ENCODE measurements at places on chromosomes 5 and 9.
A peak's percentile ranks its signal among the peaks of the same experiment; 100 is the strongest.

DNA sequence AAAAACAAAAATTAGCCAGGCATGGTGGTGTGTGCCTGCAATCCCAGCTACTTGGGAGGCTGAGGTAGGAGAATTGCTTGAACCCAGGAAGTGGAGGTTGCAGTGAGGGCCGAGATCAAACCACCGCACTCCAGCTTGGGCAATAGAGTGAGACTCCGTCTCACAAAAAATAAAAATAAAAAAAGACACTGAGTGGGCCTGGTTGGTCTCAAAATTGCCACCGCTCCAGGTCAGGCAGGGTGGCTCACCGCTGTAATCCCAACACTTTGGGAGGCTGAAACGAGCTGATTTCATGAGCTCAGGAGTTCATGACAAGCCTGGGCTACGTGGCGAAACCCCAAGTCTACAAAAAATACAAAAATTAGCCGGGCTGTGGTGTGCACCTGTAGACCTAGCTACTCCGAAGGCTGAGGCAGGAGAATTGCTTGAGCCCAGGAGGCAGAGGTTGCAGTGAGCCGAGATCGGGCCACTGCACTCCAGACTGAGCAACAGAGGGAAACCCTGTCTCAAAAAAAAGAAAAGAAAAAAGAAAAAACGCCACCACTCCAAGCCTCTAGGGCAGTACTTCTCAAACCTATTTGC, 1.8 kb downstream of the STK10 start:
- no peak for DNase-seq

DNA sequence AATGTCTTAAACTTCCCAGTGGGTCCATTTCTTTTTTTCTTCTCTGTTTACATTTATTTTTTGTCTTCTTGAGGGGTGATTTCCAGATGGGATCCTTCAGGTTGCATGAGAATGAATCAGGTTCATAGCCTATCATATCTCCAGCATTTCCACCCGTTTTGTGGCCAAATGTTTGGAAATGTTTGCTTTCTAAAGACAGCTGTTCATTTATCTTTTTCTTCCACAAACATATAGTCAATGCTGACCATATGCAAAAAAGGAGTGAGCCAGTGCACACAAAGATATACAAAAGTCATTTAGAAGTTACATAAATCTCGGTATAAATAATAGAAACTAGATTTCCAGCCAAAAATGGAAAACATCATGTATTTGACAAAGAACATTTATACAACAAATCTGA, 71.6 kb upstream of the STC2 start:
- DNase-seq, result no peak

GRCh38 chr5:8538821-8539220, 669.9 kb downstream of the MTRR start:
- no peak for DNase-seq

DNA sequence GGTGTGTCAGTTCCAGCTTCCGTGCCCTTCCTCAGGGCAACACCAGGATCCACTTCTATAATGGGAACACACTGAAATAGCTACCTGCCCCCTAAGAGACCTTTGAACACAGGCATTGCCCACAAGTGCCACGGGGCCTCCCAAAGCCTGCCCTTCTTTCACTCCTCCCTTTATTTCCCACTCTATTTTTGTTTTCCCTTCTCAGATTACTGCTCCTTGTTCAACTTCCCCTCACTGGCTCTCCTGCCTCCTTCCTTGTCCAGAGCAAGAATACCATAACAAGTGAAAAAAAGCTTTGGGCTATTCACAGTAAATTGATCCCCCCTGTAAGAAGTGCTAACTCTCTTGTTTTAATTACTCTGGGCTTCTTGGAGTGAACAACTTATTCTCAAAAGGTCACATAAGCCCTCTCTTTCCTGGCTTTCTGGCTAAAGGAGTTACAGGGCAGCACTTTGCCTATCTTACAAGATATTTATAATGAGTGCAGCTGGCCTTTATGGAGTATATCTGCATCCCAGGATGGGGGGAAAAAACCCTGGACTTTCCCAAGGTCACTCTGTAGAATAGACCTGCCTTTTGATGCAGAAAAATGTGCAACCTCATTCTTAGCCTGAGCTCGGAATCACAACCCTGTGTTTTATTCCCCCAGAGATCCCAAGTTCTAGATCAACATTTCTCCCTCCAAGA, 11.3 kb downstream of the CTXN3 start:
- DNase-seq, result no peak

- peak; percentile 13 for DNase-seq
These were observed 460.7 kb upstream of the MEF2C start for GRCh38 chr5:89343666-89344065.

DNA sequence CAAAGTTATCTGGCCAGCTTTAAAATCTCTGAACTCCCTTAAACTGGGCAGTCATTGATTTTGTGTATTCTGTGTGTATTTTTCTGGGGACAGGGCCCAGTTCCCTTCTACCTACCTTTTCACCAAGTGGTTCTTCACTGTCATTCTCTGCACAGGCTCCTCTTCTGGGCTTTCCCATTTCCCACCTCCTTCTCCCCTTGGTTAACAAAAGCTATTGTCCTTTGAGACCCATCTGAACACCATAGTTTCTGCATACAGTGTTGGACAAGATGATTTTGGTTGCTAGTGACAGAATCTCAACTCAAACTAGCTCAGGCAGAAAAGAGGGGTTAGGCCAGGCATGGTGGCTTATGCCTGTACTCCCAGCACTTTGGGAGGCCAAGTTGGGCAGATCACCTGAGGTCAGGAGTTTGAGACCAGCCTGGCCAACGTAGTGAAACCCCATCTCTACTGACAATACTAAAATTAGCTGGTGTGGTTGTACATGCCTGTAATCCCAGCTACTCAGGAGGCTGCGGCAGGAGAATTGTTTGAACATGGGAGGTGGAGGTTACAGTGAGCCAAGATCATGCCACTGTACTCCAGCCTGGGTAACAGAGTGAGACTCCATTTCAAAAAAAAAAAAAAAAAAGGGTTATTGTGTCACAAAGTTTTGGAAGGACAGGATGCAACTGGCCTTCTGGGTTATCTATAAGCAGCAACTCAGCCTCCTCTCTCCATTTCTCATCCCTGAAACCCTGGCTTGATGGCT, 31.0 kb upstream of the ANKRD34B start:
- no peak for DNase-seq

- no peak for DNase-seq
These were observed 75.5 kb downstream of the GPBP1 start for GRCh38 chr5:57249265-57249874.

DNA sequence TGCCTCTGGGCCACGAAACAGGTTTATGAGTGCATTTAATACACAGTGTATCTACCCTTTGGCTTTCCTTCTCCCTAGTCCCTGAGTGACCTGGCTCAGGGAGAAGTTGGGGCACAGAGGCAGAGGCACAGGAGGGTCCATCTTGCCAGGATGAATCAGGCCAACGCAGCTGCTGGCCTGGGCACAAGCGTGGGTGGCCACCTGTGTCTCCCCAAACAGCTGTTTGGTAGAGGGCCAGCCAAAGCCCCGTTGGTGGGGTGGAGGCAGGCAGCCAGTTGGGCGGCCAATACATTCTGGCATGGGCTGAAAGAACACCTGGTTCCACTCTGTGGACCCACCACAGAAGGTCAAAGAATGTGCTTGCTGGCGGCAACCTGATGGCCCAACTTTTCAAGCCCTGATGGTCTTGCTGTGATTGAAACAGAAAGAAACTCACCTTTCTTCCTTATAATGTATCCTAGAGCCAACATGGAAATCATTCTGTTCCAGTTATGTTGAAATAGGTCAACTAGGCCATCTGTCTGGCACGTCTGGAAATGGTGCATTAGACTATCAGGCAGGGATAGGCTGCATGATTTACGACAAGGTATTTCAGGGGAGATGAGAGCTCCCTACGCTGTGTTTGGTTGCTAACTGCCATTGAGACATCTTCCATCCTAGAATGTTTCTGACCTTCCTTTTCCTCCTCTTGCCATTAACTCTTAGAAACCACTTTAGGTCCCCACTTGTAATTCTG, 337.4 kb downstream of the ADAMTS6 start:
- DNase-seq, result no peak

GRCh38 chr9:77063645-77064285, 44.3 kb downstream of the FOXB2 start:
- no peak for DNase-seq

DNA sequence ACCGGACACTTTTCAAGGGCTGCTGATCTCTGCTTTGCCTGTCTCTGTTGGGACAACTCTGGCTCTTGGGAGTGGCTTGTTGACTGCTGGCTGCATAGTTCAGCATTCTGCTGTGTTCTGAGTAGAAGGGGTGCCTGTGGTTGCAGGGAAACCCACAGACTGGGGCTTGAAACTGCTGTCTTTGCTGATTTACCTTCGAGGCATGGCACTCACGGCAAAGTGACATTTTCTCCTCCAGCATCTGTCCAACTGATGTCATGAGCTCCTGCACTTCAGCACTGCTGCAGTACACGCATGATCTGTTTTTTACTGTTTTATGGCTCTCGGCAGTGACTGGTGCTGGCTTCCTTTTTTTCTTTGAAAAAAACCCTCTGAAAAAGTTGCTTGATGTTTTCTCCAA, 69.2 kb downstream of the SPATA31D1 start:
- no peak for DNase-seq

DNA sequence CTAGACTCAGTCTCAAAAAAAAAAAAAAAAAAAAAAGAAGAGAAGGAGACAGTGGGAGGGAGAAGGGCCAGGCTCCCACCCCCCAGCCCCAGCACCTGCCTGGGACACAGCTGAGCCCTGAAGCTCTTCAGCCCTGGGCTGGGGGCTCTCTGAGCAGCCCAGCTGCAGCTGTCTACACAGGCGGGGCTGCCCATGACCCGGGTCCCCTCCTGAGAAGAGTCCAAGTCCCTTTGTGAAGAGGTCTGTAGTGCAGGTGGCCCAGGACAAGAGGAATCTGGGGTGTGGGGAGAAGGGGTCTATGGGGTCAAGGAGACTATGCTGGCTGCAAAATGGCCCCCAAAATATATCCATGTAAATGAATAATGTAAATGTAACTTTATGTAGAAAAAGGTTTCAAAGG, 6.7 kb upstream of the LCN2 start:
- DNase-seq, result no peak

GRCh38 chr5:35657877-35658276, 40.2 kb downstream of the SPEF2 start:
- no peak for DNase-seq

DNA sequence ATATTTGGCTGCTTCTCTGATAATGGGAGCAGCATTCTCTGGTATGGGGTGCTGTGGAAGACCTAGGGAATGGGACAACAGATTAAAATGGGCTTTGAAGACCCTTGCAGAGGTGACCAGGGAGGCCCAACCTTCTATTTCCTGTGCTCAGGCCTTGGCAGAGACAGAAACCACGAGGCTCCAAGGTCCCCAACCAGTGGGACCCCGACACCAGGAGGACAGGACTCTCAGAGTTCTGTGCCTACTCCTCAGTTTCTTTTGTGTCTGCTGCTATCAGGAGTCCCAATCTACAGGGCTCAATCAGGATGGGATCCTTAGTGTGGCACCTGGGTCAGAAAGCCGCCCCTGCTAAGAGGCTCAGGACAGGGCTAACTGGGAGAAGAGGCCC, 29.3 kb downstream of the CSF2 start:
- no peak for DNase-seq

DNA sequence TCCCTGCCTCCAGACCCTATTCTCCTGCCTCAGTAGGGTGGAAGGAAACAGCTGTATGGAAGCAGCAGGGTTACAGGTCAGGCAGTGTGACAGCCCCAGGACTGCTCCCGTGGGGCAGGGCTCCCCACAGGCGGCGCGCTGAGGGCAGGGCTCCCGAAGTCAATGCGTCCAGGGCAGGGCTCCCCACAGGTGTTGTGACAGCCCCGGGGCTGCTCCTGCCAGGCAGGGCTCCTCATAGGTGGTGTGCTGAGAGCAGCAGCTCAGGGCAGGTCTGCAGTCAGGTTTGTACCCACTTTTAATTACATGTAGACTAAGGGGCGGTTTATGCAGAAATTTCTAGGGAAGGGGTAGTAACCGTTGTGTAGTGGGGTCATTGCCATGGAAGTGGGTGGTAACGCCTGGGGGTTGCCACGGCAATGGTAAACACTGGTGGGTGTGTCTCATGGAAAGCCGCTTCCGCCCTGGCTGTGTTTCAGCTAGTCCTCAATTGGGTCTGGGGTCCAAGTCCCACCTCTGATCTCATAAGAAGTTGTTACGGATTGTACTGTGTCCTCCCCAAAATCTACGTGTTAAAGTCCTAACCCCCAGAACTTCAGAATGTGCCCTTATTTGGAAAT, 16.7 kb upstream of the TERT start:
- no peak for DNase-seq

GRCh38 chr5:14231156-14231555, 88.0 kb downstream of the TRIO start:
- no peak for DNase-seq

DNA sequence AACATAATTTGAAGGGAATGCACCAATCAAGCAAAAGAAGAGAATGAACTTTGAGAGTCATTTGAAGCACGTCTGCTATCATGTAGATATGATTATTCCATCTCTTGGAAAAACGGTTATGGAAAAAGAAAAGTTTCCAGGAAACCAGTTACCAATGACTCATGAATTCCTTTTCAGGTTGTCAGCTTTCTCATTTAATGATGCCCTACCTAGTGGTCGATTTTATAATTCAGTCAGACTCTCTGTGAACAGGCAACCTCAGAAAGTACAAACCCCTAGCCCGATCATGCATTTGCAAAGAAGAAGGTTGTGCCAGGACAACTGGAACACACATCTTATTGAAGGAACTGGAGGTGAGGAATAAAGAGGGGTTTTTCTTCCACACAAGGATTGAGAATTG, 355.1 kb upstream of the GRIA1 start:
- no peak for DNase-seq

DNA sequence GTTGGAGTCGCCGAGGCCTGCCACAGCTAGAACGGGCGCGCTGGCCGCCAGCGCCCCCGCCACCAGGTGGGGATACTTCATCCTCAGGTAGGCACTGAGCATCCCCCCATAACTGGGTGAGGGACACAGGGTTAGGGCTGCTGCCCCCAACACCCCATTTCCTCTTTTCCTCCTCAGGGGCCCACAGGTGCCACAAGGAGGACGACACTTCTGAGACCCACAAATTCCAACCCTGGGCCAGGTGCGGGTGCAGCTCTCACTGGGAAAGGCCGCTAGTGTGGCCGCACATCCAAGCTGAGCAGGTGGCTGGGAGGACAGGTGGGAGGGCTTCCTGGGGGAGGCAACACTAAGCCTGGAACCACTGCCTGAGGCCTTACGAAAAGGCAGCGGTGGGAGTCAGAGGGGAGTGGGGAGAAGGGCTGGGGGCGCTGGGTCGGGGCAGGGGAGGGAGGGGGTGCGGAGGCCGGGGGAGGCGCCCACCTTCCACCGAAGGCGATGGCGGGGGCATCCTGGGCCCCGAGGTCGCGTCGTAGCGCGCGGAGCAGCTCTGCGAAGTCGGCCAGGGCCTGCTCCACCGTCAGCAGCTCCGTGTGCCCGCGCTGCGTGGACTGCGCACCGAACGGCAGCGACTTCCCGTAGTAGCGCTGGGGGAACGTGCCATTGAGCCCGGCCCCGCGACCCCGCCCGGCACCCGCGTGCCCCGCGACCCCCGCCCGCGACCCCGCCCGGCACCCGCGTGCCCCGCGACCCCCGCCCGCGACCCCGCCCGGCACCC, 961 bp downstream of the DPP7 start:
- no peak for DNase-seq

- no peak for DNase-seq
These were observed 123.4 kb downstream of the ARL15 start for GRCh38 chr5:54186912-54187445.

- no peak for DNase-seq
These were observed 62.1 kb downstream of the DCP2 start for GRCh38 chr5:113038714-113039113.

Measured in GM19239 (cell line).